Thymus (tissue), 14 donors: ENCODE measurements at places on chromosomes 4 and X.

DNA sequence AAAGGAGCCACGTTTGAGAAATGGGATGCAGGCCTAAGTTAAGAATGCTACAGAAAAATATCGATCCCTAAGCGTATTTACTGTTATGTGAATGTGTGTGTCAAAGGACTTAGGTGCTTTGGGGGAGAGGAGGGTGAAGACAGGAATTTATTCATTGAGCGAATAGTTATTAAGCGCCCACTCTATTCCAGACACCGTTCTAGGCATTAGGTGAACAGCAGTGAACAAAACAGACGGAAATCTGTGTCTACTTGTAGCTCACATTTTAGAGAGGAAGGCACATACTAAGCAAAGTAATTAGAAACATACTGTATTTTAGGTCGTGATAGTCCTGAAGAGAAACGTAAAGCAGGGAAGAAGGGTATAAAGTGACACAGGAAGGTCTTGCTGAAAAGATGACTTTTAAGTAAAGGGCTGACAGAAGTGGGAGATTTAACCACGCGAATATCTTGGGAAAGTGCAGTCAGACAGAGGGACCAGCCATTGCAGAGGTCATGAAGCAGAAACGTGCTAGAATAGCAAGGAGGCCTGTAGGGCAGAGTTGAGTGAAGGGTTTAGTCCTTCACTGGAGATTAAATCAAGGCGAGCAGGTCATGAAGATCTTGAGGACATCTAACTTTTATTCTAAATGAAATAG, 541 bp downstream of the AIMP1 start:
- DNase-seq, result no peak

DNA sequence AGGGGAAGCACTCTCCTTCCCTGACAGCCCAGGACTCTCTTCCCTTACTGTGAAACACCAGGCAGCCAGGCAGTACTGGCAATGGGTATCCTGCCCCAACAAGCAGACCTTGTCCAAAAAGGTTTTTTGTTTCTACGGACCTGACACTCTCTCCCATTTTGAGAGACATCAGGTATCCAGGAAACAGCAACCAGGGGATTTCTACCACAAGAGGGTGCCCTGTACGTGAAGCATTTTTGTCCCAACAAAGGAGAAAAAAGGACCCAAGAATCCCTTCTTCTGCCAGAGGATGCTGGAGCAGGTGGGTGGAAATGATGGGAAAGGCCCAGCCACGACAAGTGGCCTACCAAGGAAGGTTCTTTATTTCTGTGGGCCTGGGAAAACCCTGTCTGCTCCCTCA, 65.7 kb upstream of the FGF13 start:
- DNase-seq, result no peak

- no peak for DNase-seq
These were observed 831.0 kb downstream of the C4orf33 start for GRCh38 chr4:129926936-129927335.

DNA sequence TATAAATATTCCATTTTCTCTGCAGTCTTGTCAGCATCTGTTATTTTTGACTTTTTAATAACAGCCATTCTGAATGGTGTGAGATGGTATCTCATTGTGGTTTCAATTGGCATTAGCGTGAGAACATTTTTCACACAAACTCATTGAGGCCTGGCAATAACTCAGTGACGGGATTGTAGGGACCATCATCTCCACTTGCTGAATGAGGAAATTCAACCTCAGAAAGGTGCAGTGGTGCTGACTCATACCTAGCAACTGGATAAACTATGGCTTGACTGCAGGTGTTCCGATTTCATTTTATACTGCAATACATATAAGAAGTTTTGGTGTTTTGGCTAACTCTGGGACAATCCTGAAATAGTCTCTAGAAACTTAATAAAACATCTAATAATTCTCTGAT, 88.3 kb upstream of the DDIT4L start:
- no peak for DNase-seq

DNA sequence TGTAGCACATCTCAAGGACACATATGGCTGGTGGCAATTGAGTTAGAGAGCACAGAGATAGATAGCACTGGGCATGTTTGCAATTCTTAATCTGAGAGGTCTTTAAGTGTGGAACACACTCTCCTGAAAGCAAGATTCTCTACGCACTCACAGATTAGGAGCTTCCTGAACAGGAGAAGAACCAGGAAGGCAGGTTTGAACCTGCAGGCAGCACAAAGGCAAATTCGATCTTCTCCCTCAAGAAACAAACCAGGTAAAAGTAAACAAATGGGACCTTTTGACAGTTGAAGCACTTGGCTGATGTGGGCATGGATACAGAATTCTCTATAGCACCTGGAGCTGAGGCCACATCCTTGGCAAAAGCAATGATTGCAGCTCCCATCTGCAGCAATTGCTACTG, 24.3 kb downstream of the HS3ST1 start:
- DNase-seq, result no peak

GRCh38 chrX:46992070-46992469, 79.8 kb downstream of the JADE3 start:
- no peak for DNase-seq

GRCh38 chr4:3291969-3292570, 751 bp upstream of the RGS12 start:
- DNase-seq, result no peak

GRCh38 chr4:105917171-105917685, 22.0 kb downstream of the NPNT start:
- DNase-seq, result no peak

DNA sequence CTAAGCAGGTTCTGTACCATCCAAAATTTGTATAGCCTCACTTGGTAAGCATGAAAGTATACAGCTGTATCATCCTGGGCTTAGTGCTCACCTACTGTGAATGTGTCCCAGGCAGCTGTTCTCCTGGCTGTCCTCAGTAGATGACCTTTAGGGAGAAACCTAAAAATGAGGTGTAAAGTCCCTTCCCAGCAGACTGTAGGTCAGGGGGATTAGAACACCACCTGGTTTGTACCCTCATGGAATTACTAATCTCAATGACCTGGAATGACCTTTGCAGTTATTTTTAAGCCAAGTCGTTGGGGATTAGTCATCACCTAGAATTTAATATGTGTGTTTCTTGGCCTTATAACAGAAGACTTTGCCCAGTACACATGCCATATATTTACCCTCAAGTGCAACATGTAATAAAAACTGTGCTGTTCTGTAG, 39.1 kb upstream of the MBTPS2 start:
- no peak for DNase-seq

- DNase-seq, result no peak
These were observed 291.7 kb upstream of the UGT8 start for GRCh38 chr4:114306946-114307345.

- DNase-seq, result no peak
These were observed 13.6 kb downstream of the PPA2 start for GRCh38 chr4:105460306-105460705.

DNA sequence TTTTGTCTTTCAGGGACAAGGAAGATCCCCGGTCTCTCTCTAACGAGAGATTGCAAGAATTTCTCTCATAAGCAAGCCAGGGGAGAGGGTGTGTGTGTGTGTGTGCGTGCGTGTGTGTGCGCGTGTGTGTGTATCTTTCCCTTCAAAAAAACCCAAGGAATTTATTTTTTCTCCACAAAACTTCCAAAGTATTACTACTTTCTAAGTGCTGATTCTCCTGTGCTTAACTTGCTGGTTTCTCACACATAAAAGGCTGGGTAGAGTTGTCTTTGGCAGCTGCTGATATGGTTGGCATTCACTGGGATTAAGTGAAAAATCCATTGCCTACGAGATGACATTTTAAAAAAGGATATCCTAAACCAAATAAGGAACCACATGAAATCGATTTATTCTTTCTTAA, 435.7 kb downstream of the RAPGEF2 start:
- no peak for DNase-seq

- DNase-seq, result no peak
These were observed 53.9 kb downstream of the BCOR start for GRCh38 chrX:40043895-40044294.

DNA sequence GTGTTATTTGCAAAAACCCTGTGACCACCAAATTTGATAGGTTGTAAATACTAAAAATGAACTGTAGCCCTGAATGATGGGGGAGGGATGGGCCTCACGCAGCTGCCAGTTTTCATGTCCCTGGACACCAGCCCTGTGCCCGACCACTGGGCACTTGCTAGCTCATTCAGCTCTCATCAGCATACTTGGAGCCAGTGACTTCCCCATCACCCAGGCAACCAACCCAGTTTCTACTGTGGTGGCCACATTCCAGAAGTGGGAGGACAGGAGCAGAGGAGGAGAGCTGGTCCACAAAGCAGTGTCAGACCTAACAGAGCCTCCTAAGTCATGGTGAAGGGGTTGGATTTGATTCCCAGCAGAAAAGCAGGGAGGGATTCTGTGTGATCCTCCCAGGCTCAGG, 128.2 kb downstream of the CPEB2 start:
- no peak for DNase-seq

GRCh38 chr4:55545151-55545550, 1.6 kb downstream of the CLOCK start:
- DNase-seq, result no peak

DNA sequence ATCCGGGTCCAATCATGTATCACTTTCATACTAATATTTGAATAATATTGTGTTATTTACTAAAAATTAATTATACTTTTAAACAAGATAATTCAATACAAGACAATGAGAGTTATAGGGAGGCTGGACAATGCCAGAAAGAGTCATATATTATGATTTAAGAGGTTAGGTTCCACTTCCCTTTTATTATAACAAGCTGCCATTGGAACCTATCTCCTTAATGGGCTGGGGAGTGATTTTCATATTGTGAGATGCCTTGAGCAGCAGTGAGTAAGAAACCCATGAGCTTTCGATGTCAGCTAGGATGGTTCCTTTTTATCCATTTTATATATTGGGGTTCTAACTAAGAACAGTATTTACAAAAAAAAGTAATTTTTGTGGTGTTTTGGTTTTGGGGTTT, 91.8 kb downstream of the MAB21L2 start:
- DNase-seq, result no peak

GRCh38 chrX:1533058-1533457, 3.9 kb downstream of the P2RY8 start:
- DNase-seq, result no peak

GRCh38 chr4:25229804-25230203, 4.0 kb upstream of the PI4K2B start:
- no peak for DNase-seq

- peak; percentile 0 for DNase-seq
These were observed 55.0 kb upstream of the PAK3 start for GRCh38 chrX:111041018-111041462.

GRCh38 chr4:65667506-65668041, 2.7 kb downstream of the EPHA5 start:
- DNase-seq, result no peak

GRCh38 chr4:25658357-25658771, 2.7 kb downstream of the SLC34A2 start:
- DNase-seq, result no peak
